ENCODE measurements at places on chromosomes 6 and 20.

DNA sequence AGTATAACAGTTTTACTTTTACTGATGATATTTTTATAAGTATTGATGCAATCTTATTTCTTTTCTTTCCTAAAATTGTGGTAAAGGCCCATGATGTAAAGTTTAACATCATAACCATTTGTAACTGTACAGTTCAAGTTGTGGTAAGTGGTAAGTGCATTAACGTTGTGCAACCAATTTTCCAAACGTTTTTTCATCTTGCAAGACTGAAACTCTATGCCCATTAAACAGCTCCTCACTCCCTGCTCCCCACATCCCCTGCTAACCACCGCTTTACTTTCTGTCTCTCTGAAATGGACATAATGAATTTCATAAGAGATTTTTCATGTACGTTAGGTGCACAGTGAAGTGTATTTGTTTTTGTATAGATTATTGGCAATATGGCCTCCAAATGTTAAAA is 106.0 kb downstream of the PACRG start:
- no peak for DNase-seq

- no peak for DNase-seq
These were observed 216.7 kb downstream of the ATXN1 start for GRCh38 chr6:16544521-16544920.

DNA sequence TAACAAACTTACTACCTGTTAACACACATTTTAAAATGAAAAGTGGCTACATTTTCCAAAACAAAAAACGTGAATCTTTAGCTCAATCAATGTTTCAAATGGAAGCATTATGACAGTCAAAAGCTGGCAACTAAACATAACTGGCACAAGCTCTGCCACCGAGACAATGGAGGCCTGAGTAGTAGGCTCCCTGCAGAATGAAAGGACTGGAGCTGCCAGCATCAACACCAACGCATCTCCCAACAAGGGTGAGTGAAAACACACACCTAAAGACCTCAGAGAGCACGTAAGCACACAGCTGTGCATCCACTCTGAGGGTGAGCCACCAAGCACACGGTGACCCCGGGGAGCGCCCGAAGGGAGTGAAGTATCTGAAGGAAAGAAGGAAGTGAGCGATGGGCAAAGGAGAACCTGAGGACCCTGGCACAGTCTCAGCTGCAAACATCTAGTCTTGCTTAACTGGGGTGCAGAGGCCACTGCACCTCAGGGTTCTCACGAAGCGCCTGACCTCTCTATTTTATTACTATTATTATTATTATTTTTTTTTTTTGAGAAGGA is 1.6 kb upstream of the ADRM1 start:
- DNase-seq, result no peak

GRCh38 chr6:37303891-37304503 is 46.1 kb upstream of the TMEM217 start:
- DNase-seq, result no peak

DNA sequence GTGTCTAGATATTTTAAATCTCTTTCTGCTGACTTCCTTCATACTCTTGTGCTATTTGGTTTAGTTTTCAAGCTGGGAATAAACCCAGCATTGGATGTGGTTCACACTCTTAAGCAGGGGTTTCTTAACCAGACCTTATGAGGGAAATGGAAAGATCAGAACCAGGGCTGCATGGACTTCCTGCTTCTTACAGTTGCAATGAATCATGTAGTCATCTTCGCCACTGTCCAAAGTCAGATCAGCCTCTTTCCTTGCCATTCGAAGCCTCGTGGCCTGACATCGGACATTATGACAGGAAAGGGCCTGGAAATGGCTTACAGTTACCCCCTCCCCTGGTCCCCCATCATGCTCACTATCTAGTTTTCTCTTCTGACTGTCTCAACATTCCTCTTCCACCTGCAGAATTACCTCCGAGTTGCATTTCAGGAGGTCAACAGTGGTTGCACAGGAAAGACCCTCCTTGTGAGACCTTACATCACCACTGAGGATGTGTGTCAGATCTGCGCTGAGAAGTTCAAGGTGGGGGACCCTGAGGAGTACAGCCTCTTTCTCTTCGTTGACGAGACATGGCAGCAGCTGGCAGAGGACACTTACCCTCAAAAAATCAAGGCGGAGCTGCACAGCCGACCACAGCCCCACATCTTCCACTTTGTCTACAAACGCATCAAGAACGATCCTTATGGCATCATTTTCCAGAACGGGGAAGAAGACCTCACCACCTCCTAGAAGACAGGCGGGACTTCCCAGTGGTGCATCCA is 16.8 kb upstream of the NAA20 start:
- DNase-seq, result no peak

- DNase-seq, result no peak
These were observed 21.2 kb upstream of the SNRPB2 start for GRCh38 chr20:16708602-16709001.

DNA sequence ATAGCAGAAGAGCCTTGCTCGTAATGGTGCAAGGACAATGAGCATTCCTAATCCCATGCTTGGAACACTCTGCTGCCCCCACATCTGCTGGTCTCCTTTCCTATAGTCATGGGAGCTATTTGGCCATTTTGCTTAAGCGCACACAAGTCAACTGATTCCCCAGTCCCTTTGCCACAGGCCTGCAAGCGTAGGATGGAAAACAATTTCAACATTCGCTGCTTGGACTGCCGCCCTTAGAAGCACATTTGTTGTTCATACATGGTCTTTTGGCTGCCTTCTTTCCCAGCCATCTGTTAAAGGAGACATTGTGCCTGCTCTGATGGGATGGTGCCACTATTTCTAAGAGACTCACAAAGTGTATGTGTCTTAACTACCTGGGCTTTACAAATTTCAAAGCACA is 96.9 kb downstream of the RFX6 start:
- no peak for DNase-seq

DNA sequence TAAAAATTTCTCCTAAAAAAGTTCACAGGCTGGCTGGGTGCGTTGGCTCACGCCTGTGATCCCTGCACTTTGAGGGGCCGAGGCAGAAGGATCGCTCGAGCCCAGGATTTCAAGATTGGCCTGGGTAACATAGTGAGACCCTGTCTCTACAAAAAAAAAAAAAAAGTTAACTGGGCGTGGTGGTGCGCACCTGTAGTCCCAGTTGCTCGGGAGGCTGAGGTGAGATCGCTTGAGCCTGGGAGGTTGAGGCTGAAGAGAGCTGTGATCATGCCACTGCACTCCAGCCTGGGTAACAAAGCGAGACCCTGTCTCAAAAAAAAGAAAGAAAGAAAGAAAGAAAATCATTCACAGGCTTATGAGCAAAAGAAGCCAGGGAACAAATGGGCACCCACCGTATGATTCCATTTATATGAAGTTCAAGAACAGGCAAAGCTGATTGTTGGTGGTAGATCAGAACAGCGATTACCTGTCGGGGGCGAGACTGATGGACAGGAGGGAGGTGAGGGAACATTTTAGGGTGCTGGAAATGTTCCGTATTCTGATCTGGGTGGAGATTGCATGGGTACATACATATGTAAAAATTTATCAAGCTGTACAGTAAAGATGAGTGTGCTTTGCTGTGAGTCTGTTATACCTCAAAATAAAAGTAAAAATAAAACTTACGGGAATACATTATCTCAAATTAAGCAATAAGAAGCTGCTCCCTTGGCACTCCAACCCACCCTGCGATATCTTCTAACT is 77.1 kb downstream of the FGD2 start:
- DNase-seq, result no peak

GRCh38 chr6:7107578-7108195 is at the start of gene RREB1:
Gene RREB1, plus strand, starts transcription at chr6:7107961. Its CDS starts 73,951 bp downstream, at chr6:7181912.
- DNase-seq, result peak; percentile 52

GRCh38 chr20:43985608-43986316 is 71.1 kb downstream of the TOX2 start:
- DNase-seq, result no peak

- DNase-seq, result no peak
These were observed 112.3 kb downstream of the TSHZ2 start for GRCh38 chr20:53084408-53084997.

DNA sequence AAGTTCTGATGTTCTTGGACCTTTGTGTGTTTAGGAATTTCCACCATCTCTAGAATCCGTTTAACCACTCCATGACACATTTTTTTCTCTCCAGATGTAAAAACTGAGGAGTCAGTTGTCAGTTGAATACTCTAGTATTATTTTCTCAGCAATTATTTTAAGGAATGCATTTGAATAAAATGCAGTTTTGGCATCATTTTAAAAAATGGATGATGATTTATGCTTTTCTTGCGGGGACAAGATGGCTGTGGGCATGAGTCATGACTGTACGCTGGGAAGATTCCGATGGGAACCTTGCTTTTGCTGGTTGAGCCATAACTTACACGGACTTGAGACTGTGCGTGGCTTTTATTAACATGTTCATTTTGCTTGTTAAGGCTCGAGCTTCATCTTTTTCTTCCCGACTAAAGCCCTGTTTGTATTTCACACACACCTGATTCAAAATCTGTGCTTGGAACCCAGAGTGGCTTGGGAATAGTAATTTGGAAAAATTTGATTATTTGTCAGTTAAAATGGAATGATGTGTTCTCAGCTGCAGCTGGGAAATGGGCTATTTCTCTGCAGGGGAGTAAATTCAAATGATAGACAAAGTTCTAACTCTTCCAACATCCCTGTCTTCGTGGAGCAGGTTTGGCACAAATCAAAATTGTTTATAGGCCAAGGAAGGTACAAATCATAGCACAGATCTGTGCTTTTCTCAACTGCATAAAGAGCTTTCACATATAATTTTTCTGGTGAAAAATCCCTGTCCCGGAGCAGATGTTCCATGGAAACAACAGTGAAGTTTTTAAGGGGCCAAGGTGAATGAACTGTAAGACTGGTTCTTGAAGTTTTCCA is 470.5 kb upstream of the JAG1 start:
- DNase-seq, result no peak

GRCh38 chr20:37408302-37409193 is 62.6 kb downstream of the SRC start:
- no peak for DNase-seq

GRCh38 chr6:391559-392440 is at the start of gene IRF4:
Gene IRF4, plus strand, starts transcription at chr6:391752. Its CDS starts 1,401 bp downstream, at chr6:393153.
- peak; percentile 56 for DNase-seq

DNA sequence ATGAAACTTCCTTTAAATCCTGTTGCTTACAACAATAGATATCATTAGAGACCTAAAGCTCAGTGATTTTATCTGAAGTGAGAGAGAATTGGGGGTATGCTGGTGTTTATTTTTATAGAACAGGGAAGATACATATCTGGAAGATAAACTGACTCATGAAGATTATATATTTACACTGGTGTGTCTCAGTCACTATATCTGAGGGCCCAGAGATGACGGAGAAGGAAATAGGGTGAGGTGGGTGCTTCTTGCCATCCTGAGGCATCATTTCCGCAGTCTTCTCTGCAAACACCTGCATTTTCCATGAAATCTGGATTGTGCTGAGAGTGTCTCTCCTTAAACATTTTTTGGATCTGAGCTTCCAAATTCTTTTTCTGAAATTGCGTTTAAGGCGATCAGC is 5.9 kb upstream of the PLCB1 start:
- no peak for DNase-seq

DNA sequence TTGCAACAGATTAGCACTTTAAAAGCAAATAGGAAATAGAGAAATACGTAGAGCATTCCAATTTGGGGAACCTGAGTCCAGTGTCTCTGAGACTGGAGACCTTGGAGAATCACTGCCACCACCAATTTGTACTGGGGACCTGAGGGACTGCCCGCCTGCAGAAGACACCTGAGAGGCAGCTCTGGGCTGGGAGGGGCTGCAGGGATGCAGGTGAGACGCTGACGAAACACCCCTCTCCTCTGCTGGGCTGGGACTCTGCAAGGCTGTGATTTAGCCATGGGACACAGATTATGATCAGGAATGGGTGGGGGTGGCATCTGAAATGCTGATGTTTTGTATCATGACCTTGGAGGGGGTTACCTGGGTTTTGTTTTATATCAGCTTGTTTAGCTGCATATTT is 7.0 kb upstream of the APMAP start:
- no peak for DNase-seq
